ENCODE measurements at places on chromosomes 12 and 14.

- no peak for DNase-seq
Measured at GRCh38 chr12:52221912-52222457, 11.1 kb upstream of the KRT7 start.

- DNase-seq, result peak; percentile 69
Measured at GRCh38 chr12:52130711-52131110, 51.2 kb downstream of the SMIM41 start.

GRCh38 chr14:23557521-23557920 lies 1.4 kb downstream of the THTPA start:
- no peak for DNase-seq

- DNase-seq, result no peak
Measured at GRCh38 chr12:53042607-53043454, 7.0 kb upstream of the TNS2 start.

GRCh38 chr14:22778084-22778483 lies 11.6 kb downstream of the OXA1L start:
- DNase-seq, result no peak

DNA sequence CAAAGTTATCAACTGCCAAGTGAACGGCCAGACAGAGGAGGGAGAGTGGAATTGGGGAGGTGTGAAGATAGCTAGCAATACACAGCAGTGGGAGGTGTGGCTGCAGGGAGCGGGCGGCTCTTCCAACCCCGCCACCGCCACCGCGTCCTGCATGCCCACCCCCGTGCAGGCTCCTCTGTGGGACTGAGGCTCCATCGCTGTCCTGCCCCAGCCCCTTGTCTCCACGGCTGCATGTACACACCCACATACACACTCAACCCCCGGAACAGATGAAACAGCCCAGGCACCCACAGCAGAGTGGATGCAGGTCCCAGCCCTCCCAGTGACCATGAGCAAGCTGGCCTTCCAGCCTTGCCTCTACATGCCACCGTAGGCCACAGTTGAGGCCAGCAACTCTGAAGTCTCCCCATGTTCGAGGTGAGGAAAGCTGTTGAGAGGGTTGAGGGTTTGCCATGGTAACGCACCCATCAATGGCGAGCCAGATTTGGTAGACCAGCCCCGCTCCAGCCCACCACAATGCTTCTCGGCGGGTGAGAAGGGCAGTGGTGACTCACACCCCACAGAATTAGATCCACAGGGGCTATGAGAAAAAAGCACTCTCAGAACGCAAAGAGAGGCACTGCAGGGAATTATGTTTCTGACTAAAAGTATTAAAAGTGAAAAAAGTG lies 39.3 kb downstream of the PITPNM2 start:
- DNase-seq, result no peak

DNA sequence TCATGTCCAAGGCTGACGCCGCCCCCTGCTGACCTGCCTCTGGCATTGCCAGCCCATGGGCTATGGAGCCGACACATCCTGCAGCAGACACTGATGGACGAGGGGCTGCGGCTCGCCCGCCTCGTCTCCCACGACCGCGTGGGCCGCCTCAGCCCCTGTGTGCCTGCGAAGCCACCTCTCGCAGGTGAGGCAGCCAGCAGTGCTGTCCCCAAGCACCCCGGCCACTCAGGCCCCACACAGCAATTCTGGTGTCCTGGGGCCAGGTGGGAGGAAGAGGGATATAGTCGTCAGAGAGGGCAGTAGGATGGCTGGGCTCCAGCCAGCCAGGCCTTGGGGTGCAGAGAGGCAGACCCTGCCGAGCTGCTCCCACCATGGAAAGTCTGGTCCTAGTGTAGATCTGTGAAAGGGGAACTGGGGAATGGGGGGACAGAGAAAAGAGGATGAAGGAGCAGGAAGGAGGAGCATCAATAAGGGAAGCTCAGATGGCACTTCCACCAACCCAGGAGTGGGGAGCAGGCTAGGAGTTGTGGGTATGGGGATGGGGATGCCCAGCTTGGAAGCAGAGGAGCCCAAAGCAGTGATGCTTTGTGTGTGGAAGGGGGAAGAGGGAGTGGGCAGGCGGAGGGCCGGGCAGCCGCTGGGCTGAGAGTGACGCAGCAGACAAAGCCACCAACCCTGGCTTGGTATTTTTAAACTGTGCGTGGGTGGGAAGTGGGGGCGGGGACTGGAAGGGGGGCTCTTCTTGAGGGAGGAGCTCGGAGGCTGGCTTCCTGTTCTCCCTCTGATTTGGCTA lies 4.7 kb downstream of the NAB2 start:
- DNase-seq, result no peak

DNA sequence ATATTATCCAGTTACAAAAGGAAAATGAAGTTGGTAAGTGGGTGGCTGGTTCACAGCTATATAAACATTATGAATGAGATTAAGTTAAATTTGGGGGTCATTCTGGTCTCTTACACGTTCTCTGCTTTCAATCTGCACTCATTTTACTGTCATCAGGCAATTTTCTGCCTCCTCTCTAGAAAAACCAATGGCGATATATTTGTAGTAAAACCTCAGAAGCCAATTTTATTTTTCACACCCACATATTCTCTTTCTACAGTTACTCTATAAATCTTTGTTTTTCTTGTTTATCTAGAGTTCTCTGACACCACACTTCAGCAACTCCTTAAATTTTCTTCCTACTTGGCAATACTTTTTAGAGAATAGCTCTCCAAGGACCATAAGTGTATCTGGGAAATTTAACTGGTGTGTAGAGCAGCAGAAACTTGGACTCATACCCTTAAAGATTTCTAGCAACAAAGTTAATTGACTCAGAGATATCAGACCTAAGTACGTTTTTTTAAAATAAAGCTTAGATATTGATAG lies 926.9 kb downstream of the TMTC2 start:
- DNase-seq, result no peak

- DNase-seq, result no peak
Measured at GRCh38 chr12:84973026-84973425, 60.4 kb upstream of the SLC6A15 start.

DNA sequence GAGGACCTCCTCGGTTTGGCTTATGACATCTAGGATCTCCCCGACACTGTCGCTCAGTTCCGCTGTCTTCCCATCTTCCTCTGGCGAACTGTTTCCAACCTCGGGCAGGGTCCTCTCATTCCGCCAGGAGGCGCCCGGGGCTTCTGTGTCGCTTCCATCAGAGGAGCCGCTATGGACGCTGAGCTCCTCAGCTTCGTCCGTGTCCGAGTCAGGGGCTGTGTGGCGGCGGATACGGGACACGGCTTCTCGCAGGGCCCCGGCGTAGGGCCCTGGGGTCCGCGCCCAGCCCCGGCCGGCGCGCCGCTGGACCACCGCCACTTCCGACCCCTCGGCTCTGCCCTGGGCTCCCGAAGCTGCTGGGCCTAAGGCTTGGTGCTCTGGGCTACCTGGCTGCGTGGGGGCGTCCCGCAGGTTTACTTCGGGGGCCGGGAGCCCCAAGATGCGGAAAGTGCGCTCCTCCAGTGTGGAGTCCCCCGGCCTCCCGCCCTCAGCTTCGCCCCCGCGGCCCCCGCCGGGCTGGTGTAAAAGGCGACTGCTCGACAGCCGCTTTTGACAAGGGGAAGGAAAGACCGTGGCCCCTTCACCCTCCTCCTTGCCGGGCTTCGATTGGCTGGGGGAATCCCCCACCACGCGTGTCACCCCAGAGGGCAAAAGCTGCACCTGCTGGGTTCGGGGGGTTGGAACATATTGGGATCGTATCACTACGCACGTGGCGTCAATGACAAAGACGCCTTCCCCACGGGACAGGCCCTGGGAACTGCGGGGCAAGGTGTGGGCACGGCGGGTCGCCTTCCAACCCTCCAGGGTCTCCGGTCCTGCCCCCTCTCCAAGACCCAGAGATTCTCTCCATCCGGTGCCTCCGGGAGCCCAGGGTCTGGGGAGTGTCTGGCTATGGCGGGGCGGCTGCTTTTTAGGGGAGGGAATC lies 2.1 kb downstream of the DDN start:
- peak; percentile 23 for DNase-seq

- no peak for DNase-seq
Measured at GRCh38 chr14:86712727-86713126, 1182.8 kb downstream of the FLRT2 start.

DNA sequence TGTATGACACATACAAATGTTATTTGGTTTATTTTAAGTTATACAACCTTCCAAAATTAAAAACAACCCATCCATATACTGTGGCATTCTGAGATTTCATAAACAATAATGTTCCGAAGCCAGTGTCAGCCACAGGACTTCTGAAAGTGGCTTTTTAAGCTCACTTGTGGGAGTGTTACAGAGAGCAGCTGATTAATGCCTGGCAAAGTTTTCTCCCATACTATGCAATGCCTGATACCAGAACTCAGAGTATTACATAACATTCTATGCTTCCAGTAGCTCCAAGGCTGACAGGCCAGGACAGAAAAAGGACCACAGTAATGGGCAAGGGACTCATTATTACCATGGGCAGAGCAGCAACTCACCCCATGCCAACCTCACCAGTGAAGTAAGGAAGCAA lies 29.3 kb downstream of the NELL2 start:
- no peak for DNase-seq

DNA sequence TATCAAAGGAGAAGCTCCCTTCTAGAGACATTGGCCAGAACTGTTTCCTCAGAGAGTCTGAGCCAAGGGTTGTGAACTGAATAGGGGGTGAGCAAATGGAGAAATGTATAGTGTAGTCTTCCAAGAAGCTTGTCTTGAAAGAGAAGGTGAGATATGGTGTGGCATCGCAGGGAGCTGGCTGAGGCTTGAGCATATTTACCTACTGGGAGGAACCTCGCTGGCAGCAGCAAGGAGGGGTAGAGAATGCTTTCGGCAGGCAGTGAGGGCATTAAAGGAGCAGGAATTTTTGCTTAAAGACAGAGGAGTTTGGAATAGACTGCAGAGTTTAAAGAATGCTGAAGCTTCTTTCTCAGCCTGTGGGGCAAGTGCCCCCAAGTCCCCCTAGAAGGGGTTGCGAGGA lies 59.3 kb upstream of the PRMT8 start:
- no peak for DNase-seq

GRCh38 chr14:103191844-103192243 lies 68.6 kb downstream of the TNFAIP2 start:
- no peak for DNase-seq

DNA sequence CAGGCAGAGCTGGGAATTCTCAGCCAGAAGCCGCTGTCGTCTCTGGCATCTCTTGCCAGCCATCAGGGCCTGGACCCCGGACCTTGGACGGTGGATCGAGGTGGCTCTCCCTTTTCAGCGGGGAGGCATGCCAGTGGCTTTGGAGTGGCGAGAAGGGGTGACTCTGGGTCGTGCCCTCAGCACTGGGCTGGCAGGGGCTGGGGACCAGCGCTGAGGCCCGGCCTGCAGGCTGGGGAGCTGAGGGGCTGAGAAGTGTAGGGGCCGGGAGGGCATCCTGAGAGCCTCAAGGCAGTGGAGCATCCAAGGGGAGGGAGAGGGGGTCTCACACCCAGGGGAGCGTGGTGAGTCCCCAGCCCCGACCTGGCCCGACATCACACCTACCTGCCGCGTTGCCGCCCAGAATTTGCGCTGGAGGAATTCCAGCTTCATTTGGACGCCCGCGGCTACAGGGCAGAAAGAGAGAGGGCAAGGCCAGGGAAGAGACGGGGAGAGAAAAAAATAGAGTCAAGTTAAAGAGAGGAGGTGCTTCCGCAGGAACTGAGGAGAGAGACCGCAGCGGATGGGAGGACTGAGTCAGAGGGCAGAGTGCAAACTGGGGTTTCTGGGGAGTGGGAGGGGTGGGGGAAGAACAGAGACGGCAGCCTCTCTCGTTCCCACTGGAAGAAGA lies 9.0 kb upstream of the LRTM2 start:
- DNase-seq, result no peak

GRCh38 chr12:12929696-12930095 lies 22.3 kb downstream of the GPRC5D start:
- DNase-seq, result no peak

GRCh38 chr12:138898-139534 lies 72.4 kb downstream of the IQSEC3 start:
- no peak for DNase-seq

GRCh38 chr12:24595652-24596235 lies 353.2 kb downstream of the BCAT1 start:
- DNase-seq, result no peak

DNA sequence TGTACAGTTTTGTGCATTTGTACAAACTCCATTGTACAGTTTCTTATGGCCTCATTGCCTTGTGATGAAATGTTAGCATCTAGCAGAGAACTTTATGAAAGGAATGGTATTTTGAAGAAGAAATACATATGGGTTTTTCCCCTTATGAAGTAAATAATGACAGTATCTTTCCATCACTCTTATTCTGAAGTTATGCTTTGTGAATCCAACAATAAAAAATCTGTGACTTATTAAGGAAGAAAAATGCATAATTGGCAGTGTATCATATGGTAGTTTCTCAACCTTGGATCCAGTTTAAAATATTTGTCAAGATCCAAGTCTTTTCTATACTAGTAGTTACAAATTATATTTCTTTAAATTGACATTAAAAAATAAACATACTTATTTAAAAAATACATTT lies 859.1 kb upstream of the FLRT2 start:
- DNase-seq, result no peak

DNA sequence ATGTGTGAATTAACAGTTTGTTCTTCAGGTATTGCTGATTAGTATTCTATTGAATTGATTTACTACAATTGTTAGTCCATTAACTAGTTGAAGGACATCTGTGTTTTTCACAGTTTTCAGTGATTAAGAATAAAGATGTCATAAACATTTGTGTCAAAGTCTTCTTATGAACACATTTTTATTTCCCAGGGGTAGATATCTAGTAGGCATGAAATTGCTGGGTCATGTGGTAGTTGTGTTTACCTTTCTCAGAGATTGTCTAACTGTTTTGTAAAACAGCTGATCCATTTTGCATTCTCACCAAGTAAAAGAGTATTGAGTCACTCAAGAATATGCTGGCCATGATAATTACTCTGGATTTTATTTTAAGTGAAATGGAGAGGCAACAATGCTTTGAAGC lies 1145.3 kb downstream of the FSCB start:
- DNase-seq, result no peak

DNA sequence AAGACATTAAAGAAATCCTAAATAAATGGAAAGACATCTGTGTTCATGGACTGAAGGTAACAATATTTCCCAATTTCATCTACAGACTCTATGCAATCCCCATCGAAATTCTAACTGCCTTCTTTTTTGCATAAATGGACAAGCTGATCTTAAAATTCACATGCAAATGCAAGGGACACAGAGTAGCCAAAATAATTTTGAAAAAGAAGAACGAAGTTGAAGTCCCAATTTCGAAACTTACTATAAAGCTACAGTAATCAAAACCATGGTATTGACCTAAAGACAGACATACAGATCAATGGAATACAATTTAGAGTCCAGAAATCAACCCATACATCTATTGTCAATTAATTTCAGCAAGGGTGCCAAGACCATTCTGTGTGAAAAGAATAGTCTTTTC lies 16.4 kb upstream of the CD27 start:
- no peak for DNase-seq

DNA sequence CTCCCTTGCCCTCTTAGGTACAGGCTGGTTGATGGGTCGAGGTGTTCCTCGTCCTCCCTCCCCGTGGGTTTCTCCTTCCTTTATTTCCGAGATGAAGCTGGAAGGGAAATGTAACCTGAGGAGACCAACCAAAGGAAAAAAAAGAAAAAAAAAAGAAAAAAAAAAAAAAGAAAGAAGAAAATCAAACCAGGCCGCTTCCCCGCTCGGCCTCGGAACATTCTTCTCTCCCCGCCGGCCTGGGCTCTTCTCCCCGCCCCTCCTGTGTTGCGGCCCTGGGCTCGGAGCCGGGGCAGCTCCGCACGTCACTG lies 1.6 kb upstream of the NFATC4 start:
- DNase-seq, result no peak

Measured in NCI-H446 (cell line).